Activated CD4-positive, alpha-beta T cell treated with anti-CD3 and anti-CD28 coated beads for 36 hours (primary cell): ENCODE measurements at places on chromosomes 7 and 10. TPM values are rescaled to one million over a fixed set of nuclear protein-coding genes. Genes with fewer than 3 reads are reported as not detected.

- H3K4me3 ChIP-seq, result no peak overlapping the region
- H3K4me1 ChIP-seq, result no peaks in the 10 kb centered on the region
- DNase-seq, result no peak
Observed at GRCh38 chr7:94190599-94191061, 186.5 kb upstream of the BET1 start.

DNA sequence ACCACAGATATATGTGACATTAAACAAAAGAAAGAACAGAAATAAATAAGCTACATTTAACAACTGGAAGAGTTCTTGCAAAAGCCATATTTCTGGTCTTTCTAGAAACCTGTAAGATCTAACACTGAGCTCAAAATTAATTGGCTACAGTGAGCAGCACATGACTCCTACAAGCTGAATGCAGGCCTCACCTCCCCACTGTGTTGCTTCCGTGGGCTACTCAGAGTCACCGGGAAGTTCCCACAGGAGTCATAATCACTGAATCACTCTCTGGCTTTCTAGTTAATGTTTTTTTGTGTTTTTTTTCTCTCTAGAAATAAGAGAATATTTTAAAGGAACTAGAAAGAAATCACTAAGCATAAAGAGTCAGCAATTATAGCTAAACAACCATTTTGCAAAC is 10.2 kb upstream of the MRPS24 start:
- H3K4me1 ChIP-seq, result peaks cover 3% of the 10 kb centered on the region
- peaks cover 53% of the 10 kb centered on the region for H3K36me3 ChIP-seq
- DNase-seq, result peak; percentile 29
- peak overlapping the region; percentile 55 for H3K27ac ChIP-seq
- no peak overlapping the region for H3K4me3 ChIP-seq

DNA sequence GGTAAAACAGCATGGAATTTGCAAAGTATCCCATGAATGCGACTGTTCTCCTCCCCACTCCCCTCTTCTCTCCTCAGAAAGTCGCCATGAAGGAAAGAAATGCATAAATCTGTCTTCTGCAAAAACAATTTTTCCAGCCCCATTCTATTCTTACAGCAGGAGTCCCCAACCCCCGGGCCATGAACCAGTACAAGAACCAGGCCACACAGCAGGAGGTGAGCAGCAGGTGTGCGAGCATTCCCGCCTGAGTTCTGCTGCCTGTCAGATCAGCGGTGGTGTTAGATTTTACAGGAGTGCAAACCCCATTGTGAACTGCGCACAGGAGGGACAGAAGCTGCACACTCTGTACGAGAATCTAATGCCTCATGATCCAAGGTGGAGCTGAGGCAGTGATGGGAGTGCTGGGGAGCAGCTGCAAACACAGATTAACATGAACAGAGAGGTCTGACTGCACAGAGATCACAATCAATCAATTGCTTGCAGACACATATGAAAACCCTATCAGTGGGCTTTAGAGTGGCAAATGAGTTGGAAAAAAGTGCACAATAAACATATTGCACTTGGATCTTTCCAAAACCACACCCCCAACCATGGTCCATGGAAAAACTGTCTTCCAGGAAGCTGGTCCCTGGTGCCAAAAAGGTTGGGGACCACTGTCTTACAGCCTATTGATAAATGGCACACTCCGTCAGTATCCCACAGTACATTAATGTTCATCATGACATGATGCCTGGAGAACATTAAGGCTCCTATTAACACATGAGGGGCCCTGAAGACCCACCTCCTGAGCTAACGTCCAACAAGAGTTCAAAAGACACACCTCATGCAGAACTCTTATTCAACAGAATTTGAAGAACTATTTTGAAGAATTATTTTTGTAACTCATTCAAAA is 205.0 kb downstream of the PTPRN2 start:
- H3K4me3 ChIP-seq, result no peak overlapping the region
- H3K4me1 ChIP-seq, result no peaks in the 10 kb centered on the region
- peaks cover 5% of the 10 kb centered on the region for H3K27me3 ChIP-seq
- H3K36me3 ChIP-seq, result no peaks in the 10 kb centered on the region
- no peak for DNase-seq
- no peak overlapping the region for H3K27ac ChIP-seq

- no peaks in the 10 kb centered on the region for H3K27me3 ChIP-seq
- no peak overlapping the region for H3K27ac ChIP-seq
- H3K4me1 ChIP-seq, result no peaks in the 10 kb centered on the region
Observed at GRCh38 chr7:106610996-106611886, 49.7 kb downstream of the CCDC71L start.

- DNase-seq, result no peak
- no peaks in the 10 kb centered on the region for H3K36me3 ChIP-seq
- no peak overlapping the region for H3K4me3 ChIP-seq
- peaks cover 23% of the 10 kb centered on the region for H3K4me1 ChIP-seq
- no peak overlapping the region for H3K27ac ChIP-seq
Observed at GRCh38 chr10:132564249-132564605, 26.6 kb downstream of the INPP5A start.

DNA sequence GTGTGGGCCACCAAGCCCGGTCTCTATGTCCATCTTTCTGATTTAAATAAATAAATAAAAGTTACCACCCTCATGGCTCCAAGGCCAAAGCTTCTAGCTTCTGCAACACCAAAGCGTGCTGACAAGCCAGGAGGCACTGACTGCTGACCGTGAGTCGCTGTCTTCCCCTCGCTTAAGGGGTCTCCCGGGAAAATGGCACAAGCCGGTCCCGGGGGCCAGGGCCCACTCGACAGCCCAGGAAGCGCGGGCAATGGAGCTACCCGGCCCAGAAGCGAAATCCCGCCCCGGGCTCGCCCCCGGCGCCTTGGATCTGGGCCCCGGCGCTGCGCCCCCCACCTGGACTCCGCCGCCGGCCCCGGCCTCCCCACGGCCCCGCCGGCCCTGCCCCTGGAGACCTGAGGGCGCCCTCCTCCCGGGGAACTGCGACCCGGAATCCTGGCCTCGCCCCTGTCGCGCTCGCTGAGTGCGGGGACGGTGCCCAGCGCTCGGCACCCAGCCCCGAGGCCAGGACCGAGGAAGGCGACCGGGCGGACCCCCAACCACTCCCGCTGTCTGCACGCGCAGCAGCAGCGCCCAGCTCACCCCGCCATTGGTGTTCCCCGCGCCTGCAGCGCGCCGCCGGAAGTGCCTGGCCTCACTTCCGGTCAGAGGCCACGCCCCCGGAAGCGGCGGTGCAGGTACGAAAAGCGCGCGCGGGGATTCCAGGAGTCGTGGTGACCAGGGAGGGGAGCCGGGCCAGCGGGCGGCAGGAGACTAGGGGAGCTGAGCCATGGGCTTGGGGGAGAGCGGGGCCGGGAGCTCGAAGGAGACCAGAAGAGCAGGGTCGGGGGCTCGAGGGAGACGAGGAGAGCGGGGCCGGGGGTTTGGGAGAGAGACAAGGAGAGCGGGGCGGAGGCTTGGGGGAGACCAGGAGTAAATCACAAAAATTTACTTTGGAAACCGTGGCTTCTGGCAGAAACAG is at the start of the genes MRM2 and NUDT1:
MRM2 (minus strand) TSS at position 626 of the 961 bp plus-strand sequence; CDS start at position 590, 36 bp downstream.
NUDT1 (plus strand) TSS at position 647 of the 961 bp plus-strand sequence. CDS start 2,349 bp downstream, outside the sequence.
- peak within 1 kb of the TSS; percentile 88 for H3K4me3 ChIP-seq
- peaks cover 10% of the 10 kb centered on the region for H3K4me1 ChIP-seq
- H3K27me3 ChIP-seq, result no peaks in the 10 kb centered on the region
- H3K36me3 ChIP-seq, result peaks cover 32% of the 10 kb centered on the region
- H3K27ac ChIP-seq, result peak within 1 kb of the TSS; percentile 88
- peak; percentile 84 for DNase-seq

- no peak for DNase-seq
- H3K36me3 ChIP-seq, result no peaks in the 10 kb centered on the region
- no peak overlapping the region for H3K4me3 ChIP-seq
- no peak overlapping the region for H3K27ac ChIP-seq
- peaks cover 4% of the 10 kb centered on the region for H3K4me1 ChIP-seq
- H3K27me3 ChIP-seq, result peaks cover 79% of the 10 kb centered on the region
Observed at GRCh38 chr10:23199768-23200511, 7.8 kb downstream of the PTF1A start.

DNA sequence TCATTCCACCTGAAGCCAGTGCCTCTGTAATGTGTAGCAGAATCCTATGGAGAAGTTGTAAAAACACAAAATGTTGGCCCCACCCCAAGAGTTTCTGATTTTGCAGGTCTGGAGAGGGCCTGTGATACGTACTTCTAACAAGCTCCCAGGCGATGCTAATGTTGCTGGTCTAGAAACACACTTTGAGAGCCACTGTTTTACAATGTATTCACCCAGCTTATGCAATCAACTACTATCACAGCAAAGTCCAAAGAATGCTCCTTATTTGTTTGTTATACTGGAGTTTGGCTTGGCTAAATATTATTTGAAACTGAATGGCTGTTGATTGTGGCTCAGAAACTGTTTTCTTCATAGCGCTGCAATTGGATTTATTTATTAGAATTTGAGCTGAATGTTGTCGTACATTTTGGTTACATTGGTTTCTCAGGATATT is 44.3 kb downstream of the DNAJB9 start:
- DNase-seq, result no peak
- no peak overlapping the region for H3K4me3 ChIP-seq

DNA sequence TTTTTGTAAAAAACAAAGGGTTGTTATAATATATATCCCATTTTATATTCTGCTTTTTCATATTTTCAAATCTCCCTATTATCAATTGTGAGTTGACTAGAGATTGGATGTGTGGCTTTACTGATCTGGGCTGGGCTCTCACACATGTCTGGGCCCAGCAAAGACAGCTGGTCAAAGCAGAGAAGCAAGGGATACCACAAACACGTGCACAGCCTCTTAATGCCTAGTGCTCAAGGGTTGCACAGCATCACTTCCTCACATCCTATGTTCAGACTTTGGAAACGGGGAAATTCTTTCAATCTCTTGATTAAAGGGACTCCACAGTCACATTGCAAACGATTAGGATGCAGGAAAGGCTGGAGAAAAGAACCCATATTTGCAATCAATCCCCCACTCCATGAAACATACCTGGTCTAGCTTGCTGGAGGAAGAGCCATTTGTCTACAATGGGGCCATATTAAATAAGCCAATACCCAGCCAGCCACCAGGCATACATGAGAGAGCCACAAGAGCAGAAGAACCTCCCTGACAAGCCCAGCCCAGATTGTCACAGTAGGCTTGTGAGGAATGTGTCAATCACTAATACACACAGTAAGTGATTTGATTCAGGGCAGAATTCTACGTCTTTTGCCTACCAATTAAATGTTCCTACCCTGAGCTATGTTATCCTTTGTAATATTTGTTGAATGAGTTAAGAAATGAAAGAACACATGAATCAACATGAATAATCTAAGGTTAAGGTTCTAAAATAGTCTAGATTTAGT is 431.2 kb downstream of the TNS3 start:
- H3K4me1 ChIP-seq, result no peaks in the 10 kb centered on the region
- H3K36me3 ChIP-seq, result no peaks in the 10 kb centered on the region
- H3K27ac ChIP-seq, result no peak overlapping the region
- H3K4me3 ChIP-seq, result no peak overlapping the region
- DNase-seq, result no peak

DNA sequence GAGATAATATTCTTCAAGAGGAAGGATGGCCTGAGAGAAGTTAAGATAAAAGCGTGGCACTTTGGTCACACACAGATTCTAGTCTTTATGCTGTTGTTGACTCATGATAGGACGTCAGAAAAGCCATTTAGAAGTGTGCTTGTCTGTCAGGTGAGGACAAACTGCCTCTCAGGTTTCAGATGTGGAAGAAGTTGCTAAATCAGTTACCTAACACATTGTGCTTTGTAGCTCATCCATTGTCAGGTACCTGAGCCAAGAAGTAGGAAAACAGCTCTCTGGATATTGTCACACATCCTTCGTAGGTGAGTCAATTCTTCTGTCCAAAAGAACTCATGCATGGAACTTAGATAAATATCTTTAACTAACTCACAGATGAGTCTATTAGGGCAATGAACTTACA is 49.5 kb upstream of the PHYHIPL start:
- no peak for DNase-seq
- H3K27ac ChIP-seq, result no peak overlapping the region
- no peak overlapping the region for H3K4me3 ChIP-seq

- H3K4me3 ChIP-seq, result no peak overlapping the region
- peaks cover 16% of the 10 kb centered on the region for H3K4me1 ChIP-seq
- peaks cover 35% of the 10 kb centered on the region for H3K36me3 ChIP-seq
- no peaks in the 10 kb centered on the region for H3K27me3 ChIP-seq
- no peak for DNase-seq
- H3K27ac ChIP-seq, result no peak overlapping the region
Observed at GRCh38 chr10:50585921-50586739, 37.6 kb downstream of the SGMS1 start.

- no peaks in the 10 kb centered on the region for H3K4me1 ChIP-seq
- H3K27me3 ChIP-seq, result peaks cover 8% of the 10 kb centered on the region
- no peak overlapping the region for H3K4me3 ChIP-seq
- H3K27ac ChIP-seq, result no peak overlapping the region
- no peak for DNase-seq
Observed at GRCh38 chr10:44043646-44044375, 341.1 kb downstream of the CXCL12 start.

GRCh38 chr10:116836083-116836482 is 13.2 kb upstream of the ENO4 start:
- no peak for DNase-seq
- H3K27ac ChIP-seq, result no peak overlapping the region
- H3K27me3 ChIP-seq, result peaks cover 2% of the 10 kb centered on the region

DNA sequence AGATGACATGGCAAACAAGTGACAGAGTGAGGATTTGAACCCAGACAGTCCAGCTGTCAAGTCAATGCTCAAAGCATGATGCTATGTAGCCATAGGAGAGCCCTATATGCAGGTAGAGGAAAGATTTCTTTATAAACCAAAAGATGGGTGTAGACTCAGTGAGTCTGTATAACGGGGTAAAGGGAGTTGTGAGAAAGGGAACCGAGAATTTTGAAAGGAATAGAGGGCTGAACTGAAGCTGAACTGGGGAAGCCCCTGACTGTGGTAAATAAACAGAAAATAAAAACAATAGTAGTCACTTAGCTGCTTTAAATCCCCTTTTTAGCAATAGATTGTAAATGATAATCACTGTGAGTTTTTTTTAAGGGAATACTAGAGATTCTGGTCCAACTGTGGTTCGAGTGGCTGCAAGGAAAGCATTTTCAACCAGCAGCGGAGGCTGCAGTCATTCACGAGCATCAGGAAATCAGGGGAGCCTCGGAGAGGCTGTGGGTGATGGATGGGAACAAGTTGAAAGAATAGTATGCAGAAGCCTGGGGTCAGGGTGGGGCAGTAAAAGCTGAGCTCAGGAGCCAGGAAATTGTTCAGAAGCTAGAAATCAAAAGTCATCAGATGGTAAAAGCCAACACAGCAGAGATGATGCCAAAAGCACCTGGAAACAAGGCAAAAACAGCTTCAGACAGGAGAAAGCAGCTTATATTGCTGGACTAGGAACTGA is 393.5 kb downstream of the GFRA1 start:
- H3K36me3 ChIP-seq, result no peaks in the 10 kb centered on the region
- H3K27me3 ChIP-seq, result peaks cover 2% of the 10 kb centered on the region
- no peaks in the 10 kb centered on the region for H3K4me1 ChIP-seq

GRCh38 chr7:155340721-155341120 is 43.0 kb downstream of the INSIG1 start:
- DNase-seq, result no peak
- no peak overlapping the region for H3K4me3 ChIP-seq

The IFIT1 gene
- total RNA-seq, result 6.5 TPM

The PLEKHS1 gene
- 0.07 TPM for total RNA-seq

The RAB19 gene
- 11.3 TPM for total RNA-seq

The TYW1B gene
- 3.5 TPM for total RNA-seq

The LIPK gene
- not detected for total RNA-seq

The SFTPA1 gene
- total RNA-seq, result not detected

The ADIRF gene
- not detected for total RNA-seq

The ABCC2 gene
- 1.6 TPM for total RNA-seq

The GFRA1 gene
- total RNA-seq, result 0.09 TPM

The ARHGEF5 gene
- total RNA-seq, result 16.8 TPM

The CDHR3 gene
- total RNA-seq, result 0.55 TPM

The CYCS gene
- 222 TPM for total RNA-seq

The PTF1A gene
- total RNA-seq, result not detected
